ENCODE measurements at places on chromosomes 11 and 22.

GRCh38 chr22:50276143-50276542, 6.0 kb upstream of the MAPK11 start:
- DNase-seq, result peak; percentile 61

GRCh38 chr11:65059959-65060824, 1.8 kb upstream of the NAALADL1 start:
- DNase-seq, result peak; percentile 37

DNA sequence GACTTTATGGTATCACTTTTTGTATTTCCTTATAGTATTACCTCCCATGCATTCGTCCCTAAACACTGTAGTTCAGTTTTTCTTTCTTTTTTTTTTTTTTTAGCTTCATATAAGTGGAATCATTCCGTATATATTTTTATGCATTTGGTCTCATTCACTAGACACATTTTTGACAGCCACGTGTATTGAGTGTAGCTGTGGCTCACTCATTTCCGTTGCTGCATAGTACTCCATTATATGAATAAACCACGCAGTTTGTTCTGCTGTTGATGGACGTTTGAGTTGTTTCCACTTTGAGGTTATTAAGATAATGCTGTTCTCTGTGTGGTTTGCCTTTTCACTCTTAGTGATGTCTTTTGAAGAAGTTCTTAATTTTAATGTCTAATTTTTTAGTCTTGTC, 8.4 kb downstream of the APLP2 start:
- peak; percentile 58 for DNase-seq

GRCh38 chr11:68651208-68651984, 32.9 kb upstream of the GAL start:
- no peak for DNase-seq
